ENCODE measurements at places on chromosomes 12 and 14. TPM values are rescaled to one million over a fixed set of nuclear protein-coding genes. Genes with fewer than 3 reads are reported as not detected.

CCDC38 gene
- total RNA-seq: not detected

BICDL1 gene
- 140 TPM for total RNA-seq

BDKRB1 gene
- total RNA-seq: 1.5 TPM

SOAT2 gene
- total RNA-seq: 0.63 TPM

CCDC88C gene
- total RNA-seq: 21.8 TPM

FGF6 gene
- not detected for total RNA-seq

ATF7IP gene
- total RNA-seq: 49.0 TPM

ACRBP gene
- total RNA-seq: 8.6 TPM

KRT85 gene
- 8.3 TPM for total RNA-seq

RNASE4 gene
- total RNA-seq: 67.3 TPM

NXPH4 gene
- total RNA-seq: 18.4 TPM

ADAM21 gene
- total RNA-seq: not detected

RTN1 gene
- total RNA-seq: 6.0 TPM

ZNF410 gene
- 49.6 TPM for total RNA-seq

SLC17A8 gene
- not detected for total RNA-seq

LGR5 gene
- total RNA-seq: 1.2 TPM

ACOT6 gene
- not detected for total RNA-seq

SINHCAF gene
- total RNA-seq: 64.7 TPM

CISTR gene
- not detected for total RNA-seq

SLC2A13 gene
- 14.1 TPM for total RNA-seq

Data from lower leg skin (tissue), 4 donors.